ENCODE measurements at places on chromosomes 12 and 14.

DNA sequence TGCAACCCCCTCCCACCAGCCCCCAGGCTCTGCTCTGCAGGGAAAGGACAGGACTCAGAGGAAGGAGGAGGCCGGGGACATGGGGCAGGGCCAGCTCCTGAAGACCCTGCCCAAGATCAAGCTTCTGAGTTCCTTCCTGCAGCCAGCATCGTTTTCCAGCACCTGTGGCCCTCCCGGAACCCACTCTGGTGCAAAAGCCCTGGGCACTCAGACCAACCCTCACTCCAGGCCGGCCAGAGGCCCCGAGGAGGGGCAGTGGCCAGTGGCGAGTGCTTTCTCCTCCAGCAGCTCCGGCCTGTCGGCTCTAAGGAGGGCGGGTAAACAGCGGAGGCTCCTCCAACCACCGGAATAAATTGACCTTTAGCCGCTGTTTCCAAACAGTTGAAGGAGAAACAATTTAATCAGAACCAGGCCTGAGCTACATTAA, 10.8 kb downstream of the TMEM179 start:
- no peaks in the 10 kb centered on the region for H3K36me3 ChIP-seq
- DNase-seq = peak; percentile 3
- peaks cover 14% of the 10 kb centered on the region for H3K27me3 ChIP-seq
- no peak overlapping the region for H3K4me3 ChIP-seq

- peaks cover 9% of the 10 kb centered on the region for H3K4me1 ChIP-seq
- DNase-seq = no peak
- no peak overlapping the region for H3K27ac ChIP-seq
- H3K4me3 ChIP-seq = no peak overlapping the region
- peaks cover 13% of the 10 kb centered on the region for H3K27me3 ChIP-seq
Measured at GRCh38 chr14:96246539-96246847, 9.5 kb upstream of the BDKRB1 start.

- H3K36me3 ChIP-seq = peaks cover 18% of the 10 kb centered on the region
- DNase-seq = no peak
- H3K27ac ChIP-seq = no peak overlapping the region
- no peak overlapping the region for H3K4me3 ChIP-seq
- H3K27me3 ChIP-seq = no peaks in the 10 kb centered on the region
- H3K4me1 ChIP-seq = peaks cover 49% of the 10 kb centered on the region
Measured at GRCh38 chr12:29561664-29562071, 64.2 kb upstream of the OVCH1 start.

DNA sequence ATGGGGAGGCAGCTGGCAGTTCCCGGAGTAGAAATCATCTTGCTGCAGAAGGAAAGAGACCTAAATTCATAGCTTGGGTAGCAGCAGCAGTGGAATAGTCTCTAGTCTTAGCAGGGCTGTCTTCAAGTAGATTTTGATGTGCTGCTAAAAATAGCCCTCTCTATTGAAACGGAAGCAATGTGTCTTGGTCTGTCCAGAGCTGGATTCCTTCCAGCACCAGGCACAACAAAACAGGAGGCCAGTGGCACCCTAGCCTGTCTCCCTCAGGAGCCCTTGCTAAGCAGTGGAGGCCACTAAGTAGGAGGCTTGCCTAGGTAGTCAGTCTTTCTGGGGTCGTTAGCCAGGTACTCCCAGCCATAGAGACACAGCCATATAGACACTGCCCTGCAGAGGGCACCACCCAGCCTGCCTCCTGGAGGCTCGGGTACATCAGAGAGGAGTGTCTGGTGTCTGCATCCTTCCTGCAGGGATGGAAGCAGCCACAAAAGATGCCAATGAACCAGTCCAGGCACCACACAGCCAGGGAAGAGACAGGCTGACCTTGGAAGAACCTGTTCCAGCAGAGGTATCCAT, 97.5 kb downstream of the CRACR2A start:
- no peaks in the 10 kb centered on the region for H3K36me3 ChIP-seq
- H3K4me3 ChIP-seq = no peak overlapping the region
- no peak overlapping the region for H3K27ac ChIP-seq
- DNase-seq = no peak

- DNase-seq = no peak
- no peak overlapping the region for H3K27ac ChIP-seq
- H3K4me1 ChIP-seq = peaks cover 11% of the 10 kb centered on the region
- H3K36me3 ChIP-seq = peaks cover 33% of the 10 kb centered on the region
Measured at GRCh38 chr12:106801167-106801708, 26.8 kb downstream of the RIC8B start.

GRCh38 chr14:52694761-52695480, 437 bp downstream of the ERO1A start:
- H3K4me1 ChIP-seq = peaks cover 35% of the 10 kb centered on the region
- peak overlapping the region; percentile 94 for H3K27ac ChIP-seq
- DNase-seq = peak; percentile 47
- H3K27me3 ChIP-seq = peaks cover 9% of the 10 kb centered on the region

DNA sequence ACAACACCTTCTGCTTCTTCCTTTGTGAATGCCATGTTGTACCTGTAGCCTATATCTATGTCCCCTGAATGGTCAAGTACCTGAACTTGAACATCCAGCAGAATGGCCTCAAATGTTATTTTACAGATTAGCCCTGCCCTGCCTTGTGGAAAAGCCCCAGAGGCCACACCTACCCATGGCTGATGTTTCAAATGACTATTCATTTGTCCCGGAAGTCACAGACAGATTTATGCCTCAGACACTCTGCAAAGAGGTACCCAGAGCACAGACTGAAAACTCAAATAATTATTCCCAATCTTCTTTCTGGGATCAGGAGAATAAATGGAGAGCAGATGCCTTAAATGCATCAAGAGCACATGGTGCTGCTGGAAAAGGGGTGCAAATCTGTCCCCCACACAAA, 13.0 kb upstream of the DPF3 start:
- peaks cover 3% of the 10 kb centered on the region for H3K27me3 ChIP-seq
- no peak overlapping the region for H3K4me3 ChIP-seq
- H3K27ac ChIP-seq = no peak overlapping the region
- DNase-seq = no peak

DNA sequence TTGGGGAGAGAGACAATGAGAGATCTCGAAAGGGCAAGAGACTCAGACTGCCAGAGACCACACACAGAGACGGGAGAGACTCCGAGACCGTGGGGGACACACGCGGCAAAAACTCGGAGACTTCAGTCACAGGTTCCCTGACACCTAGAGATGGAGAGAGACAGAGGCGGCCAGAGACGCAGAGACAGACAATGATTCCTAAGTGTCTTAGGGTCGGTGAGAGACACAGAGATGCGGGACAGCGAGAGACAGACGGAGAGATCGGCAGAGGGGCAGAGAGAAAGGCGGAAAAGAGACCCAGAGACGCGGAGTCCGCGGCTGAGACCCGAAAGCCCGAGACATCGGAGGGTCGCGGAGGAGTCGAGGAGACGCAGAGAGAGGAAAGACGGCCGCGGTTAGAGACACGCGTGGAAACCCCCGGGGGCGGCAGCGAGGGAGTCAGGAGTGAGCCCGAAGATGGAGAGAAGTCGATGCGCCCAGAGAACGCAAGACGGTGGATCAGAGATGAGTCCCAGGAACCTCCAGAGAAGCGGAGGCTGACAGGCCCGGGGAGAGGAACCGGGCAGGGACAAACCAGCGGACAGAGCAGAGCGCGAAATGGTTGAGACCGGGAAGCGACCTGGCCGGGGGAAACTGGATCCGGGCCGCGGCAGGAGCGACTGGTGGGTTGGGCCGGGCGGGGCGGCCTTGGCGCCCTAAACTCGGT, 7.8 kb downstream of the LHX5 start:
- peak overlapping the region; percentile 74 for H3K4me3 ChIP-seq
- peaks cover 99% of the 10 kb centered on the region for H3K27me3 ChIP-seq
- peak overlapping the region; percentile 30 for H3K27ac ChIP-seq
- no peak for DNase-seq
- peaks cover 33% of the 10 kb centered on the region for H3K4me1 ChIP-seq

DNA sequence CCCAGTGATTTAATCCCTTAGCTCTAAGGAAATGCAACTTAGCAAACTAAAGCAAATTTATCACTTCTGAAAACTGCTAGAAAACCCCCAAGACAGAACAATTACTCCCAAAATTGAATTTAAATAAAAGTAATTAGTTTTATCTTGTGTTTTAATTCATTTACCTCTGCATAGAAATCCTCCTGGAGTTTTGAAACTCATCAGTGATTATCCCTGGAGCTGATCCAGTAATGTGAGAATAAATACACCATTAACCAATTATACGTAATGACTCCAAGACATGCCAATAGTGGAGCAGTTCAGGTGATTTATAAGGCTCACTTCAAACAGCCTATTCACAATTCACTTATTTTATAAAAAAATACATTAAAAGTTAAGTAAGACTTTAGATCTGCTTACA, 855.3 kb upstream of the FLRT2 start:
- no peaks in the 10 kb centered on the region for H3K36me3 ChIP-seq
- no peak overlapping the region for H3K4me3 ChIP-seq
- H3K27me3 ChIP-seq = peaks cover 3% of the 10 kb centered on the region
- no peak overlapping the region for H3K27ac ChIP-seq
- no peak for DNase-seq

DNA sequence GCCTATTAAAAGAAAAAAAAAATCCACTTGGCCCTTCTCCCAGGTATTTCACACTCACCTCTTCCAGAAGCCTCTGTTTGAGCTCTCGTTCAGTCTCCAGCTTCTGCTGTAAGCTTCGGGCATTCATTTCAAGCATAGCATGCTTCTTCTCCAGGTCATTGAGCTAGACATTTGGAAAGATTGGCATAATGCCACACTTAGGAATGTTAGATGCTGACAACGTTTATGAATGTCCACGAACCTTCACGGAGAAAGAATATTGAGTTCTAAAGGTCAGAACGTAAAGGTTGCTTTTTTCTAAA, 60.5 kb downstream of the PRKAB1 start:
- H3K27ac ChIP-seq = no peak overlapping the region
- H3K4me3 ChIP-seq = no peak overlapping the region
- peaks cover 50% of the 10 kb centered on the region for H3K36me3 ChIP-seq
- H3K27me3 ChIP-seq = no peaks in the 10 kb centered on the region
- DNase-seq = no peak
- H3K4me1 ChIP-seq = no peaks in the 10 kb centered on the region

GRCh38 chr14:68598621-68599447, 194.0 kb downstream of the ZFP36L1 start:
- H3K27ac ChIP-seq = peak overlapping the region; percentile 83
- H3K4me1 ChIP-seq = peaks cover 80% of the 10 kb centered on the region
- peaks cover 4% of the 10 kb centered on the region for H3K27me3 ChIP-seq
- no peaks in the 10 kb centered on the region for H3K36me3 ChIP-seq
- DNase-seq = no peak
- H3K4me3 ChIP-seq = no peak overlapping the region

- H3K27me3 ChIP-seq = peaks cover 3% of the 10 kb centered on the region
- no peak overlapping the region for H3K4me3 ChIP-seq
- H3K36me3 ChIP-seq = no peaks in the 10 kb centered on the region
- no peak for DNase-seq
- no peak overlapping the region for H3K27ac ChIP-seq
Measured at GRCh38 chr12:18483698-18484325, 222.5 kb downstream of the PIK3C2G start.

DNA sequence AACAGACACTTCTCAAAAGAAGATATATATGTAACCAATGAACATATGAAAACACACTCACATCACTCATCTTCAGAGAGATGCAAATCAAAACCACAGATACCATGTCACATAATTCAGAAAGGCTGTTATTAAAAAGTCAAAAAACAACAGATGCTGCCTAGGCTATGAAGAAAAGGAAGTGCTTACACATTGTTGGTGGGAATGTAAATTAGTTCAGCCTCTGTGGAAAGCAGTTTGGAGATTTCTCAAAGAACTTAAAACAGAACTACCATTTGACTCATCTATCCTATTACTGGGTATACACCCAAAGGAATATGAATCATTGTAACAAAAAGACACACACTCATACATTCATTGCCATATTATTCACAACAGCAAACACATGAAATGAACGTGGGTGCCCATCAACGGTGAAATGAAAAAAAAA, 35.1 kb downstream of the EIF2S3B start:
- no peaks in the 10 kb centered on the region for H3K36me3 ChIP-seq
- H3K4me3 ChIP-seq = no peak overlapping the region
- peaks cover 4% of the 10 kb centered on the region for H3K27me3 ChIP-seq
- H3K4me1 ChIP-seq = no peaks in the 10 kb centered on the region
- DNase-seq = no peak

DNA sequence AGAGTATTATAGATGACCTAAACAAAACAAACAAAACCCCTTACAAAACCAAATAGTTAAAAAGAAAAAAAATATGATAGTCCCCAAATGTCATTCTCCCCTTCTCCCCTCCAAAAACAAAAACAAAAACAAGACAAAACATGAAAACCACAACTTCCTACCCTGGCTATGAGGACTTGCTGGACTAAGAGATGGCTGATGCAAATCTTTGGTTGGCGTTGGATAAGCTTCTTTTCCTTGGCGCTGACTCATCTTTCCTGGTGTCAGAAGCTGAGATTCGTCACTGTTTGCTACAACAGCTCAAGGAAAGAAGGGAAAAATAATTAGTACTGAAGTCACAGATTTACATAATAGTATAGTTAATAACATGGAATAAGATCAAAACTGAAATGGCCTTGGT, 102.5 kb upstream of the BBS10 start:
- no peak overlapping the region for H3K27ac ChIP-seq
- no peak overlapping the region for H3K4me3 ChIP-seq
- no peaks in the 10 kb centered on the region for H3K27me3 ChIP-seq
- H3K36me3 ChIP-seq = peaks cover 68% of the 10 kb centered on the region

- no peak overlapping the region for H3K4me3 ChIP-seq
- no peaks in the 10 kb centered on the region for H3K36me3 ChIP-seq
- no peak overlapping the region for H3K27ac ChIP-seq
- no peak for DNase-seq
- H3K27me3 ChIP-seq = no peaks in the 10 kb centered on the region
Measured at GRCh38 chr14:105665247-105665950, 139.0 kb downstream of the TMEM121 start.

- H3K4me1 ChIP-seq = peaks cover 21% of the 10 kb centered on the region
- H3K27ac ChIP-seq = no peak overlapping the region
- no peak overlapping the region for H3K4me3 ChIP-seq
- H3K27me3 ChIP-seq = peaks cover 5% of the 10 kb centered on the region
- no peak for DNase-seq
Measured at GRCh38 chr12:24795699-24796347, 153.1 kb downstream of the BCAT1 start.

GRCh38 chr12:93179792-93180191, 197.9 kb upstream of the NUDT4 start:
- H3K27ac ChIP-seq = no peak overlapping the region
- H3K27me3 ChIP-seq = peaks cover 6% of the 10 kb centered on the region
- DNase-seq = no peak
- H3K4me3 ChIP-seq = no peak overlapping the region

DNA sequence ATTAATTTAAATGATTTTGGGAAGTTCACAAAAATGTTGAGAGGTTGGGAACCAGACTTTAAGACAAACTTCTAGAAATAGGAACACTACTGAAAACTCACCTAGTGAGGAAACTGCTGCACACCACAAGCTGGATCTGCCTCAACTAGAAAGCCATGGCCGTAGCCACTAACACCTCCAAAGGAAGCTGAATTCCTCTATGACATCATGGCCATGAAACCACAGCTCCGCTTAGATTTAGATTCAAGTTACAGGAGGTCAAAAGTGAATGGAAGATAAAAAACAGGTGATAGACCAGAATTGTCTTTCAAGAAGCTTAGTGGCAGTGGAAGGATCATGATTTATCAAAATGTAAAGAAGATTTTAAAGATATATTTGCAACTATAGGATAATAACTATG, 208.8 kb upstream of the ALG10 start:
- H3K4me1 ChIP-seq = no peaks in the 10 kb centered on the region
- peaks cover 4% of the 10 kb centered on the region for H3K27me3 ChIP-seq
- no peak overlapping the region for H3K4me3 ChIP-seq
- H3K36me3 ChIP-seq = no peaks in the 10 kb centered on the region

GRCh38 chr14:69610874-69611171, 573 bp upstream of the SUSD6 start:
- peaks cover 79% of the 10 kb centered on the region for H3K4me1 ChIP-seq
- H3K4me3 ChIP-seq = peak overlapping the region; percentile 92
- peaks cover 7% of the 10 kb centered on the region for H3K27me3 ChIP-seq
- H3K27ac ChIP-seq = no peak overlapping the region
- DNase-seq = no peak
